KBM-7 (cell line): ENCODE measurements at places on chromosomes 1 and 21.

DNA sequence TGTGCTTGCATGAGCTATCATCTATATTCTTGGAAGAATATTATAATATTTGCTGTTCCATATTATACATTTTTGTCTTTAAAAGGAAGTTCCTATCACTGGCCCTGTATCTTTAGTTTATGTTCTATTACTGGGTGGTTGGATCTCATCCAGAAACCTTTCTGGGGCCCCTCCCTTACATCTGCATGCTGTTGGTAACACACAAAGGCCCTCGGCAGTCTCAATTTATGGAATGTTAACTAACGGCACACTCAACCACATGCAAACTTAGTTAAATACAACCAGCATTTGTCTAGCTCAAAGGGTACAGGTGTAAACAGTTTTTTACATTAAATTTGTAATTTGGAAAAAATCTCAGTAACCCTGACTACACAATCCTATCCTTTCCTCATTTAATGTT lies 9.7 kb upstream of the HYI start:
- DNase-seq, result no peak

DNA sequence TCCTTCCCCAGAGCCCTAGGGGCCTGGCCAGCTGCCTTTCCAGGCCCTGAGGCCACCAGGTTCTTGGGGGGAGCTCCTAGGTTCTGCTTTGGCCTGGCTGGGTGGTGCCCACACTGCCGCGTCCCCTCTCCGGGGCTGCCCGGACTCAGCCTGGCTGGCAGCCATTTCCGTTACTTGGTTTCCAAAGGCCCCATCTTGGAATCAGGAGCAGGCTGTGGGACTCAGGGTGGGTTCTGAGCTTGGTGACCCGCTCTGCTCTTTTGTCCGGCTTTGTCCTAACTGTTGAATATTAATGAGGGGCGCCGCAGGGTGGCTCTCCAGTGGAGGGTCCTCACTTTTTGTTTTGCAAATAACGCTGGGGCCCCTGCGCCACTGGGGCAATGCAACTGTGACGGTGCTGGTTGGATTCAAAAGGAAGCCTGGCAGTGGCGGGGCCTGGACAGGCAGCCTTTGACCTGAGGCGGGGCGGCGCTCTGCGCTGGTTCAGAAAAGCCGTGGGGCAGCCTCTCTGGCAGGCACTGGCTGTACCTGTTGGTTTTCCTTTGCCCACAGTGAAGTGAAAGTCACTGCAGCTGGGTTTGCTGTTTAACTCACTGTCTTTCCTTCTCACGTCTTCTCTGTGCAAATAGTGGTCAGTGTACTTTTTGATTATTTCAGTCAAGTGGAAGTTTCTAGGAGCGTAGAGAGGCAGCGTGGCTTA lies 20.2 kb downstream of the SKI start:
- no peak for DNase-seq

DNA sequence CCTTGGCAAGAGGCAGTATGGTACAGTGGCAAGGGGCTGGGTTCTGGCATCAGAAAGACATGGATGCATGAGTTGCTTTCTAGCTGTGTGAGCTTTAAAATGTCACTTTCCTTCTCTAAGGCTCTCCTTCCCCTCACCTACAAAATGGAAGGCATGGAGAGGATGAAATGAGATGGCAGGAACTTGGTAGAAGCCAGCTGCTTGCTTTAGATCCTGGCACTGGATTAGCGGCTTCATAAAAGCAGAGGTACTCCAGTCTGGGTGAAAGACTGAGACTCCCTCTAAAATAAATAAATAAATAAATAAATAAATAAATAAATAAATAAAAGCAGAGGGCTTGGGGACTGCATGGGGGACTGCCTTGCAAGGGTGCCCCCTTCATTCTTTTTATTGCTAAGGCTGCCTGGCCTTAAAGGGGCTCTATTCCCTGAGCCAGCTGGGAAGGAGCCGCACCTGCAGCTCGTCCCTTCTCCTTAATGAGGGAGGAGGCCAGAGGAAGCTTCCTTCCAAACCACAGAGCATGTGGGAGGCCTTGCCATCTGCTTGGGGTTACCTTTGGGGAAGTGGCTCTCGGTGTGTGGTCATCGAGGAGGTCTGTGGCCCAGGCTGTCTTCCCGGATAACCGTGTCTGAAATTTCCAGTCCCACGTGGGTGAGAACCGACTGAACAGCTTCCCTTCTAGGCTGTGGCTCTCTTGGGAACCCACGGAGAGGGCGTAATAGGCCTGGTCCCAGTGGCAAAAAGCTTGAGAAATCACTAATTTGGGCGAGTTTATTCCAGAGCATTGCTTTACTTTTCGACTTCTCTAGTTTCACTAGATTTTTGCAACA lies 2.0 kb upstream of the ATP13A2 start:
- peak; percentile 95 for DNase-seq

- DNase-seq, result no peak
Observed at GRCh38 chr1:174949645-174950044, 50.1 kb upstream of the CACYBP start.

DNA sequence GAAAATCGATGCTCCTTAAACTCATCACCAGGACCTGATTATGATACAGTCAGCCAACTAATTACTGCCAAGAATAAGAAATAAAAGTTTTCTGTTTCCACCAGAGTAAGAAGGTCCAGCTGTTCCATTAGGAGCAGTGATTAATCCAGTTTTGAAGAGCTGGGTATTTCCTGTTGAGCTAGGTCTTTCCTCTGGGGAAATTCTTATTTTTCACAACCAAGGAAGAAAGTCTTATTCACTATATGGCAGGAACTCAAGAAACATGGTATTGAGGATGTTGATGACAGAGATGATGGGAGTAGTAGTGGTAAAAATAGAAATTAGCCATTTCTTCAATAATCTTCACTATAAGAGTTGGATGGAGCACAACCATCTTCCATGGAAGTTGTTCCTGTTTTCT lies 374.6 kb upstream of the RUNX1 start:
- no peak for DNase-seq

- DNase-seq, result no peak
Observed at GRCh38 chr1:232695621-232696385, 65.9 kb upstream of the SIPA1L2 start.

DNA sequence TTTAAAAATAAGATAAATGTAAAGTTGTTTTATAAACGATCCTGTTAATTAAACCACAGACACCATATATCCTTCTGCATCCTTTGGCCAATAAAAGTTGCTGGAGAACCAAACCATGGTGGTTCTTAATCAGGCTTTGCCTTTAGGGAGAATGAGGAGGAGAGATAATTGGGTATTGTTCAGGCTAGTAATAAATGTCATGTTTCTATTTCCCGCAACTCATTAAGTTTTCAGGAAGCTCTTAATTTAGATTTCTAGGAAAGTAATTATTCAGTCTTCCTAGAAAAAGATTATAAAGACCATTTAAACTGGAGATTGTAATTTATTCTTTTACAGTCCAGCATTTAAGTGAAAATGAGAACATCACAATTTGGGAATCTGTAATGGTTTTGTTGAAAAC lies 34.5 kb downstream of the RAB4A start:
- DNase-seq, result peak; percentile 28

DNA sequence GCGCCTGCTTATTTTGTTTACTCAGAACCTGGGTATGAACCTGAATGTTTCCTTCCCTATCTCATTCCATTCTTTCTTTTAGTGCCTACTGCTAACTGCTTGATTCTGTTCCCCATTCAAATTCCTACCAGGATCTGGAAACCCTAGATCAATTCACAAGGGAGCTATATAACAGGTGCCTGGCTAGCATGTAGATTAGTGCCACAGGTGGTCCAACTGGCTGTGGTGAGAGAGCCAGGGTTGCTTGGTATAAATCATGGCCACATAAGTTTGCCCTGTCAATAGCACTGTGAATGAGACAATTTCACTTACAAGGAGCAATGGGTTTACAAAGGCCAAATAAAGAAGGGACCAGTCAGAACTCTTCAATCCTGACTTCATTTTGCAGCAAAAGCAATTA lies 6.6 kb upstream of the PRPF38B start:
- DNase-seq, result no peak

GRCh38 chr1:29629401-29629800 lies 393.1 kb downstream of the PTPRU start:
- DNase-seq, result no peak

DNA sequence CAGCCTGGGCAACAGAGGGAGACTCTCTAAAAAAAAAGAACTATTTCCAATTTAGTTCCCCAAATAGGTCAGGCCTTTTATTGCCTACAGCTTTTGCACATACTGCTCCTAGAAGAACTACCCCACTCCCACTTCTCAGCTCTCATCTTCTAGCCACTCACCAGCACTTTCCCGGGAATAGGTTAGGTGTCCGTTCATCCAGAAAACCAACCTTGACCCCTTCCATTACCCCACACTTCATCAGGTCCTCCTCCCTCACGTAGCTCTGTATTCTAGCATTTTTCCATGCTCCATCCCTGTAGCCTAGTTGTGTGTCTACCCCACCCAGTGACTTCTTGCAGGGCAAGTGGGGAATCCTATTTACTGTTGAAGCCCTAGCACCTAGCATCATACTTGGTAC lies 42.6 kb downstream of the C8B start:
- DNase-seq, result no peak
